ENCODE measurements at places on chromosomes 16 and 17.

GRCh38 chr17:6509921-6510320 lies 46.4 kb downstream of the PITPNM3 start:
- DNase-seq, result no peak

DNA sequence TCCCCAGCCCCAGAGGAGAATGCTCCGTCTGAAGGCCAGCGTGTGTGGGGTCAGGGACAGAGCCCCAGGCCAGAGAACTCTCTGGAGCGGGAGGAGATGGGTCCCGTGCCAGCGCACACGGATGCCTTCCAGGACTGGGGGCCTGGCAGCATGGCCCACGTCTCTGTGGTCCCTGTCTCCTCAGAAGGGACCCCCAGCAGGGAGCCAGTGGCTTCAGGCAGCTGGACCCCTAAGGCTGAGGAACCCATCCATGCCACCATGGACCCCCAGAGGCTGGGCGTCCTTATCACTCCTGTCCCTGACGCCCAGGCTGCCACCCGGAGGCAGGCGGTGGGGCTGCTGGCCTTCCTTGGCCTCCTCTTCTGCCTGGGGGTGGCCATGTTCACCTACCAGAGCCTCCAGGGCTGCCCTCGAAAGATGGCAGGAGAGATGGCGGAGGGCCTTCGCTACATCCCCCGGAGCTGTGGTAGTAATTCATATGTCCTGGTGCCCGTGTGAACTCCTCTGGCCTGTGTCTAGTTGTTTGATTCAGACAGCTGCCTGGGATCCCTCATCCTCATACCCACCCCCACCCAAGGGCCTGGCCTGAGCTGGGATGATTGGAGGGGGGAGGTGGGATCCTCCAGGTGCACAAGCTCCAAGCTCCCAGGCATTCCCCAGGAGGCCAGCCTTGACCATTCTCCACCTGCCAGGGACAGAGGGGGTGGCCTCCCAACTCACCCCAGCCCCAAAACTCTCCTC lies 10.4 kb downstream of the CX3CL1 start:
- no peak for DNase-seq

DNA sequence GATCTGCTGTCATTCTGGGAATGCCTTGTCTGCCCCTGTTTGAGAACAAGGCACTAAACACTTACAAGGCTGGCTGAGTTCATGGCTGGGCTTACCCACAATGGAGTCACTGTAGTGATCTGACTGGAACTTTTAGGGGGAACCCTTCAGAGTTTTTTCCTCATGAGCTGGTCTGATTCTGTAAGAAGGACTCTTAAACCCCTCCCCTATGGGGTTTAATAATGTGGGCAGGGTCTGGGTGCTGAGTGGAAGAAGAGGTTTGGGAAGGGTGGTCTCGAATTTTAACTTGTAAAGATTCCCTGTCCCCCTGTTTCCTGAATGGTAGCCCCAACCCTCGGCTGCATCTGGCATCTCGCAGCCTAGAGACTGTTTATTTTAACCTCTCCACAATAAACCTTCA lies 30.6 kb downstream of the OSBPL7 start:
- no peak for DNase-seq

DNA sequence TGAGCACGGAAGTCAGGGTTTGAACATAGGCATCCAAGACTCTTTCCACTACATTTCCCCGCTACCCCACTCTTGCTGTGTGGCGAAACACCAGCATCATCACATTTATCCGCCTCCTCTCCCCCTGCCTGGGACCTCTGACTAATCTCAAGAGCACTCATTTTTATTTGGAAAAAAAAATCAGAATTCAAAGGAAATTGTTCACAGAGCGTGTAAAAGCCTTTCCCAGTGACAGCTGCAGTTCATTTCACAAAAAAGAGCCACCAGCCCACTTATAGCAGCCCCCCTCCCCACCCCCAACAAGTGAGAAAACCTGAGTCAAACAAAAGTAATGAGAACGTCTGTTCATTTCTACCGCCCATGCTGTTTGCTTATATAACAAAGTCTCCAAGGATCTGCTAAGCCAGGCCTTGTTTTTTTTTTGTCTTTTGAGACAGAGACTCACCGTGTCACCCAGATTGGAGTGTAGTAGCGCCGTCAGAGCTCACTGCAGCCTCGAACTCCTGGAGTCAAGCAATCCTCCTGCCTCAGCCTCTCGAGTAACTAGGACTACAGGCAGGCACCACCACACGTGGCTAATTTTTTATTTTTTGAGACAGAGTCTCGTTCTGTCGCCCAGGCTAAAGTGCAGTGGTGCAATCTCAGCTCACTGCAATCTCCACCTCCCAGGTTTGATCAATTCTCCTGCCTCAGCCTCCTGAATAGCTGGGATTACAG lies 48.3 kb upstream of the HAPSTR1 start:
- no peak for DNase-seq

DNA sequence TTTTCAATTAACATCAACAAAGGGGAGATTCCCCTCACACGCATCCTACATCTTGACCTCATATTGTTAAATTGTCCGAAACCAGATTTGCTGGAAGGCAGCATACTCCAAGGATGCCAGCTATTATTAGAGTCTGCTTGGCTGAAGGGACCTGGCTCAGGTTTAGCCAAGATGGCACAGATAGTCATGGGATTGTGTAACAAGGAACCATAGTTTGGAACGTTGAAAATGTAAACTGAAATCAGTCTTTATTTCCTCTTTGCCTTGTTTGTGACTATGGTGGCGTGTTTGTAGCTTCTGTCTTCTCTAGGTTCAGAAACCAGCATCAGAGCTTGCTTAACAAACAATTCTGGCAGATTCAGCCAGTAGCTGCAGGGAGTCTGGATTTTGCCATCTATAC lies 5.9 kb downstream of the ARSG start:
- DNase-seq, result no peak

- DNase-seq, result no peak
These were observed 80.7 kb downstream of the CDK5R1 start for GRCh38 chr17:32567511-32567910.

GRCh38 chr17:8153957-8154607 lies 1.9 kb upstream of the PER1 start:
- peak; percentile 98 for DNase-seq

DNA sequence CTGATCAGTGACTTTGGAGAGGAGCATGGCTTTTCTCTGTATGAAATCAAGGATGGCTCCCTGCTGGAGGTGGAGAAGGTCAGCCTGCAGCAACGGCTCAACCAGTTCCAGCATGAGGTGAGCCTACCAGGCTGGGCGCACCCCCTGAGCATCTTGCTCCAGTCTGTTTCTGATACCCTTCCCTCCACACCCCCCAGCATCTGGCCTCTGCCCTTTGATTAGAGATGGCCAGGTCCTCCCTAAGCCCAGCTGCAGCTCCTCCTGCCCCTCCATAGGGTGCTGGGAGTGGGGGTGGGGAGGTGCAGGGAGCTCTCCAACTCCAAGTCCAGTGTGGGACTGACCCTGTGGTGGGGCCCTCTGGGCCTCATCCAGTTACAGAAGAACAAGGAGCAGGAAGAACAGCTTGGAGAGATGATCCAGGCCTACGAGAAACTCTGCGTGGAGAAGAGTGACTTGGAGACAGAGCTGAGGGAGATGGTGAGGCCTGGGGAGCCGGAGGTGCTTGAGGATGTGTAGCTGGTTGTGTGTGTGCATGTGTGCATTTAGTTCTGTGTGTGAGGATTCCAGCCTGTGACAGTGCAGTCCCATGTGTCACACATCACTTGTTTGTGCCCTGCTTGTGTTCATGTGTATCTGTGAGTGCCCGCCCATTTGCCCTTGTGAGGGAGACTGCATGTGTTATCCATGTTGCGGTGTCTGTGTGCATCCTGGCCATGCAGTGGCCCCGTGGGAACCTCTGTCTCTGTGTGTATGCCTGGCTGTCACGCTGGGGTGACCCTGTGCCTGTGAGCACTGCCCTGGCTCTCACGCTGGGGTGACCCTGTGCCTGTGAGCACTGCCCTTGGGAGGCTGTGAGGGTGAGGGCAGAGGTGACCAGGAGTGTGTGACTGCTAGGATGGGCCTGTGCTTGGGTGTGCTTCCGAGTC lies 3.0 kb downstream of the TBKBP1 start:
- no peak for DNase-seq

DNA sequence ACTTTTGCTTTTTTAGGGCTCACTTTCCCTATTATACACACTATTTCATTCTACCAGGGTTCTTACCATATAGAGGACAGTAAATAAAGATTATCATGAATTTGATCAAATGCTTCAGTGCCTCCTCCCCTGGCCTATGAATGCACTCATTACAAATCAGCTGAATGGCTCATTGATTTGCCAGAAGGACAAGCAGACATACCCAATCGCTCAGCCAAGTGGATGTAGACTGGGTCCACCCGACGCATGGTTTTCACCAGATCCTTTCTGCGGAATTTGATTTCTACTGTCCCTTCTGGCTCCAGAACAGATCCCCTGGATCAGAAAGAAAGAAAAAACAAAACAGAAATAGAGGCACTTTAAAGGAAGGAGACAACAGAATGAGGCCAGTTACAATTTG lies 162.6 kb downstream of the AATF start:
- DNase-seq, result no peak

DNA sequence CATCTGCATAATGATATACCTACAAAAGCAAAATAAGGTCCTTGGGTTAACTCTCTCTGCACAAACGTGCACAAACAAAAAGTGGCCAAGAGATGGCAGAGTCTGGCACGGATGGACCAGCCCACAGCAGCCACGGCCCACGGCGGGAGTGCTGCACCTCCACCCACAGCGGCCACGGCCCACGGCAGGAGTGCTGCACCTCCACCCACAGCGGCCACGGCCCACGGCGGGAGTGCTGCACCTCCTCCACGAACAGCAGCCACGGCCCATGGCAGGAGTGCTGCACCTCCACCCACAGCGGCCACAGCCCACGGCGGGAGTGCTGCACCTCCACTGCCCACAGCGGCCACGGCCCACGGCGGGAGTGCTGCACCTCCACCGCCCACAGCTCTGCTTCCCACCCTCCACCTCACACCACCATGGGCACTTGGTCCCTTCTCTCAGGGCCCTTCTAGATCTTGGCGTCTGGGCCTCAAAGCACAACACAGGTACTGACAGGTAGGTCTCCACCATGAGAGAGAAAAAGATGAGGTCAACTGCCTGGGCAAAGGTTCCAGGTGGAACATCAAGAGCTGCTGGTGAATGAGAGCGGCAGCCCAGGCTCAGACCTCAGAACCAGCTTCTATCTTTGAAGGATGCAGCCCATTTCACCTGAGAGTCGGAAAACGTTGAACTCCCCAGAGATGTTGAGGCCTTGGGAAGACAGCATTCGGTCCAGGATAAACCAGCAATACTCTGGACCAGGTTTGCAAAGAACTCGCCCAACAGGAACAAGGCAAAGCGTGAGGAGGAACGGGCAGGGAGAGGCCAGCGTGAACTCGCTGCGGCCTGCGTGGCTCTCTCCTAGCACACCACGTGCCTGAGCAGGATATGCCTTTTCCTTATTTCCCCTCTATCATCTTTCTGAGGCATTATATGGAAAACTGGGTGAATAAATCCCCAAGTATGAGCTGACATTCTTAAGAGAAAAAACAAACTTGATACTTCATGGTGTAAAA lies 124.5 kb downstream of the ZNF778 start:
- no peak for DNase-seq

GRCh38 chr16:89589241-89589926 lies 13.8 kb downstream of the CPNE7 start:
- no peak for DNase-seq

DNA sequence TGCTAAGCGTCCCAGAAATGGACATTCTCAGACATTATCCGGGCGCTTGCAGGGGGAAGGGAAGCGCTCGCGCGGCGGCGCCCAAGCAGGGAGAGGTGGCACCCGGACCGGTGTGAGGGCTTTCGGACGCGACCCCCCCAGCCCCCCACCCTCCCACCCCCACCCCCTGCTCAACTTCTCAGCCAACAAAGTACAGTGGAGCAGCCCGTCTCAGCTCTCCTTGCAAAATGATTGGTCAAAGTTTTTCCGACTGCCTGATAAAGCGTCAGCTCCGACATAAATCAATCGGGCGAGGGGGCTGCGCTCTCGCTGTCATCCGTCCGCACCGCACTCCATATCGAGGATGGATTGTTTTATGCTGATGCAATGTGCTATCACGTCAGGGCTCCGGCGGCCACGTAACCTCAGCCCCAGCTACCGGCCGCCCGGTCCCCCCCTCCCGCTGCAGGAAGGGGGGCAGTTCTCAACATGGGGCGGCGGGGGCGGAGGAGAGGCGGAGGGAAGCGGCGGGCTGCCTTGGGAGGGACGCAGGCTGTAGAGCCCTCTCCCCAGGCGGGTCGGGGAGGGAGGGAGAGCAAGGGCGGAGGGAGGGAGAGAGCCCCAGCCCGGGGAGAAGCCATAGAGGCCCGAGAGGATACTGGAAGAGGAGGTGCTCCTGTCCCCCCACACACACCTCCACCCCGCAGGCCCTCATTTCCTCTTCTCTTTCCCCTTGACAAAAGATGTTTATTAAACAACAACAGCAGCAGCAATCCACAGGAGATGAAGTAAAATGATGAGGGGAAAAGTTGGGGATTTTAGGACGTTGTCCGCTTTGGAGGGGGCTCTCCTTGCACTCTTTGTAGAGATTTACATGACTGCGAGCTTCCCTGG lies at the start of gene HOXB9:
TSS of gene HOXB9 (minus strand) at position 114 of the 873 bp plus-strand sequence. CDS start at position 25, 89 bp downstream.
- DNase-seq, result peak; percentile 96

GRCh38 chr17:48577946-48578615 lies at the start of gene HOXB4:
HOXB4 (minus strand) TSS chr17:48578350; CDS start chr17:48578319, 31 bp downstream.
- peak; percentile 86 for DNase-seq

DNA sequence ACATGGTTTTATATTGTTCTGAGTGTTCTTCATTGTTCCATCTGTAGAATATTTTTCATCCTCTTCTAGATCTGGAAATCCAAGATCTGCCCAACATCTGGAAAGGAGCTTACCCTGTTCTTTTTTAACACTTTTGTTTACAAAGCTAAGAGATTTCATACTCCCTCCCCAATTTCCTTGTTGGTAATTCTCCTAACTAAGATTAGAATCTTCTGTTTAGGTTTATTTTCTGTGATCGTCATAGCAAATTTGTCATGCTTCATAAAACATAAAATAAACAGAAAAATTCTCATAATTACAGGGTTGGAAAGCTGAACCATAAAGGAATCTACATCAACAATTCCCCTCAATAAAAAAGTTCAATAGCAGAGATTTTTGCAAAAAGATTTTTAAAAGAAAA lies 580.3 kb upstream of the CA10 start:
- DNase-seq, result no peak

GRCh38 chr16:3095869-3096268 lies 3.2 kb downstream of the ZSCAN10 start:
- DNase-seq, result peak; percentile 58

- peak; percentile 32 for DNase-seq
These were observed 11.1 kb downstream of the NLRC5 start for GRCh38 chr16:57000271-57001025.
